Activated CD8-positive, alpha-beta memory T cell treated with anti-CD3 and anti-CD28 coated beads, Interleukin-2, amount 50 U/mL, for 4 hours (primary cell): ENCODE measurements at places on chromosomes 7 and 10.

DNA sequence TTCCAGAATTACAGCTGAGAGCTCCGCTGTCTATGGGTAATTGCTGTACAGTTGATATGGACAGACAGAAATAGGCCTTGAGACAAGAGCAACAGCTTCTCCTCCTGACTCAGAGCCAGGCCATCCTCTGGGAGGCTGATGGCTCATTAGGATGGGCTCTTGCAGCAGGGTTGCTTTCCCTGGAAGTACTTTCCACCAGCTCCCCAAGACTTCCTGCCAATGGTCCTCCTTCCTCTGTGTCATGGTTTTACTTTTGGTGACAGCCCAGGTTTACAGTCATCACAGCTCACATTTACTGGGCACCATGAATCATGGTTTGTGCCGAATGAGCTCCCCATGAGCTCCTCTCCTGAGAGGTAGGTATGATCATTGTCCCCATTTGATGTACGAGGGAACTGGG is 131.8 kb downstream of the HECW1 start:
- DNase-seq = no peak

DNA sequence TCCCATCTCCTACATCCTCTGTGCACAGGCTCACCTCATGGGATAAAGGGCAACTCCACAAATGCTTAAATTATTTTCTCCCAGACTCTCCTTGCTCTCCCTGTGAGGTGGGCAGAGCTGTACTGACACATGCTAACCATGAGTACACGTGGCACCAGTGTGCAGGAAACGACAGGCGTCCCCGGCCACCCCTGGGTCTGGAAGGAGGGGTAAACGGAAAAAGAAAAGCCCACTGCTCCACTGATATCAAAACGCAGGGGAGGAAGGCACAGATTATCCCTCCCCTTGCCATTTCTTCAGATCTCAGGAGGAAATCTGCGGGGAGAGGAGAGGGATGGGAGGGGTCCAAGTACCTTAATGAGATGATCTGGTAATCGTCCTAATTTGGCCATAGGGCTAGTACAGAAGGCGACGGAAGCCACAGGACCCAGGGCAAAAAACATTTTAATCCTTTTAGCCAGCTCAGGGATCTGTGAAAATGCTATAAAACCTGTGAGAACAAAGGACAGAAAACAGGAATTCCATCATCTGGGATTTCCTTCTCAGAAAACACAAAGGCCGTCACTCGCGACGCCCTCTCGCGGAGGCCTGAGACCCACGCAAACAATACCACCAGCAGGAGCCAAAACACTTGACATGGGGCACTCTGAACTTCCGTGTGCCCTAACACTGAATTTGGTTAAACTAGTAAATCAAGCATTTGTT is 17.8 kb upstream of the CH25H start:
- DNase-seq = no peak

- DNase-seq = no peak
Measured at GRCh38 chr10:95545981-95546380, 15.2 kb downstream of the SORBS1 start.

- DNase-seq = no peak
Measured at GRCh38 chr7:66883716-66884115, 37.3 kb upstream of the TMEM248 start.

DNA sequence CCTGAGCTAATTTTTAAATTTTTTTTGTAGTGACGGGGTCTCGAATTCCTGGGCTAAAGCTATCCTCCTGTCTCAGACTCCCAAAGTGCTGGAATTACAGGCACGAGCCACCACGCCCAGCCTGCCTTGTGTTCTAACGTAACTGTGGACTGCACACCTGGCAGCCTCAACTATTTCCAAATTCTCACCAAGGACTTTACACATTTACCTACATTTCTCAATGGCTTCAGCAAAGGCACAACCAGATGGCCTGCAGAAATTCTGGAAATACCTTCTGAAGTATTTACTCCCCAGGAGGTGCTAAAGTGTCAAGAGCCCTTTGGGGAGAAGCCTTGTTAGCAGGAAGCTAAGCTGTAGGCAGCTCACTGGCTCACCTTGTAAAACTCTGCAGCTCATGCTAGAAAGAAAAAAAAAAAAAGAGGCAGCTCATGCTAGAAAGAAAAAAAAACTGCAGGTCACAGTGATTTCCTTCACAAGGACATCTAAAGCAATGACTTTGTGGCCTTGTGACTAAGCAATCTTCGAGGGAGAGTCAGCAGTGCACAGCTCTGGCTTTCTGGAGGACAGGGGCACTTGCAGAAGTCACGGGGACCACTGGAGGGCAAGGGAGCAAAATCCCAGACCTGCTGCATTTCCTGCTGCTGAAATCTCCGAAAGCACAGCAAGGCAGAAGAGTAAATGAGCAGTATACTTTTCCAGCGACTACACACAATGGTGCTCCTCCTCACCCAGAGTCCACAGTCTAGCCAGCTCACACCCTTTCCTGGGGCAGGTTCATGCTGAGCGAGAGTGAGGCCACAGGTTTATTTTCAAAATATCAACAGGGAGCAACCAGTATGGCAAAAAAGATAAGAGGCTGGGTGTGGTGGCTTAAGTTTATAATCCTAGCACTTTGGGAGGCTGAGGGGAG is 40.4 kb downstream of the BAIAP2L1 start:
- DNase-seq = no peak

DNA sequence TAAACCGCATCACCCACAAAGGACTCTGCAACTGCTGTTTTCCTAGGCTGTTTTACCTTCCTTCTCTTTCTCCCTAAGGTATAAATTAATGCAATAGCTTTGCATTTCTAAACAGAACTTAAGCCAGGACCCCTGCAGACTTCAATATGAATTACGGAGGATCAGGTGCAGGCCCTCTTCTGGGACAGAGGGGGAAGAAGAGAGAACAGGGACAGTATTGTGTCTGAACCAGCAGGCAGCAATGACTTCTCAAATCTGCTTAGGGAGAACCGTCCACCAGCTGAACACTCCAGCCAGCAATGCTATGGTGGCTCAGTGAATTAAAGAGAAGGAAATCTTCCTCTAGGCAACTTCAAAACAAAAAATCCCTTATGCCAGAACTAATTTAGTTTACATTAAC is 35.7 kb downstream of the POLR3A start:
- DNase-seq = no peak

GRCh38 chr10:66180581-66181318 is 745.1 kb upstream of the LRRTM3 start:
- DNase-seq = no peak

DNA sequence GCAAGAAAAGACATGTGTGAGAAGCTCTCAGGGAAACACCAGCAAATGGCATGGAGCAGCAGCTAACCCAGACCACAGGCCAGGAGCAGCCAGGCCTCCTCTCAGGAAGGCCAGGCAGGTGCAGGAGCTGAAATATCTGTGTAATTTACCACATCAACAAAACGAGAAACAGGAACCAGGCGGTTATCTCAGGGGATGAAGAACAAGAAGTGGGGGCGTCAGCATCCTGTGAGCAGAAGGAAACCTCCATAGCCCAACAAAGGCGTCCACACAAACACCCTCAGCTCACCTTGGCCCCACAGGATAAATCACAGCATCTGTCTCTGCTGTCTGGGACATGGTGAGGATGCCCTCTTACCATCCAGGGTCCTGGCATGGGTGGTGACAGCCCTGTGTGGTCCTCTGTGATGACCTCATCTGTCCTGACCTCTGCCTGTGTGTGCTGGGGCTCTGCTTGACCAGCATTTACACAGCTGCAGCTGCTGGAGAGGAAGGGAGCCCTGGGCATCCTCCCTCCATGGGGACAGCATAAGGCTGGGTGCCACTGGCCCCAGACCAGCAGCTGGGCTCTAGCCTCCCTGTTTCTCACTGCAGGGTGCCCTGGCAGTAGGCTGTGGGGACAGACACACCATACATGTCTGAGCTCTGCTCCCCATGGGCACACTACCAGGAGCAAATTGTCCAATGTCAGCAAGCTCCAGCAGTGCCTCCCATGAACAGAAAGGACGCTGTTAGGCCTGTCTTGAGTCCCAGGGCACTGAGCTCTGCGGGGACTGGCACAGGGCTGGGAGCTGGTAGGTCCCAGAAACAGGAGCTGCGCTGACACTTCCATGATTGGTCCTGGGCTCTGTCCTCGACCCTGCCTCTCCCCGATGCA is 34.6 kb downstream of the ANXA8 start:
- DNase-seq = no peak

DNA sequence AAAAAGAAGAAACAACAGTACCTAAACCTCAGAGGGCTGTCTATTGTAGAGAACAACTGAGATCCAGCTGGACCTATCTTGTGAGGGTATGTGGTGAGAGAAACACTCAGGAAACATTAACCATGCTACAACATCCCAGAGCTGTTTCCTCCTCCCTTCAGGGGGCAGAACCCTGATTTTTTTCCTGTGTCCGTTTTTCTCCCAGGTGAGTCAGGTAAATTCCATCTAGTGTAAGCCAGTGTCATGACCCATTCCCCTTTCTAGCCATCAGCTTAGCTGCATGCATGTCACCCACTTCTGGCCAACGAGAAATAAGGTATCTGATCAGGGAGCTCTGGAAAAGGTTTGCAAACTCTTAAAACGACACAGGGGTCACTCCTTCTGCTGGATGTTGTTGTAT is 103.8 kb downstream of the DNMBP start:
- DNase-seq = no peak

DNA sequence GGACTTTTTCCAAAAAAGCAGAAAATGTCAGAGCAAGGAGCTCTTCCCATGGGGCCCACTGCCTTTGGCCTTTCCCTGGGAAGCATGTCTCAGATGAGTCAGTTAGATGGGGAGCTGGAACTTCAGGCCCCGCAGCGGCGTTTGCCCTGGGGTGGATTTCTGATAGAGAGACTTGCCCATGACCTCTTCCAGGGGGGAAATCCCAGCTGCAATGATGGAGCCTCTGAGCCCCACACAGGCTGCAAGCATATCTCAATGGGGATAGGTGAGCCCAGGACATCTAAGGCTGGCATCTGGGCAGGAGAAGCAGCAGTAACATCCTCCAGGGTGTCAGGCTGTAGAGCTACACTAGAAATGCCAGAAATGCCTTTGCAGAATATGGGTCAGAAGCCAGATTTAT is 269.2 kb upstream of the TCERG1L start:
- no peak for DNase-seq

DNA sequence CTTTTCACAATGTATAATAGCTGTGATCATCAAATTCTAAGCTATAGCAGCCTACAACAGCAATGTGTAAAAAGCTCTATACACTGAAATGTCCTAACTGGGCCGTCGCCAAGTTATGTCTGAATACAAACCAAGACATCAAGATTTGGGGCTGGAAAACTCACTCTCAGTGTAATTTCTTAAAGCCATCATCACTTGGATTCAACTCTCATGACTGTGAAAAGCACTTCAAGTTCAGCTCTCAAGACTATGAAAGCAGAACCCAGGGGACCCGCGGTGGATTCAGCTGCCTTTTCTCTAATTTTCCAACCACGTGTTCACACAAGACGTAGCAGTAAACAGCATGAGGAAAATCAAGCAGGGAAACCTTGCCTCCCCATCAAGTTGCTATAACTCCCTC is 15.8 kb upstream of the ZNRF2 start:
- no peak for DNase-seq

DNA sequence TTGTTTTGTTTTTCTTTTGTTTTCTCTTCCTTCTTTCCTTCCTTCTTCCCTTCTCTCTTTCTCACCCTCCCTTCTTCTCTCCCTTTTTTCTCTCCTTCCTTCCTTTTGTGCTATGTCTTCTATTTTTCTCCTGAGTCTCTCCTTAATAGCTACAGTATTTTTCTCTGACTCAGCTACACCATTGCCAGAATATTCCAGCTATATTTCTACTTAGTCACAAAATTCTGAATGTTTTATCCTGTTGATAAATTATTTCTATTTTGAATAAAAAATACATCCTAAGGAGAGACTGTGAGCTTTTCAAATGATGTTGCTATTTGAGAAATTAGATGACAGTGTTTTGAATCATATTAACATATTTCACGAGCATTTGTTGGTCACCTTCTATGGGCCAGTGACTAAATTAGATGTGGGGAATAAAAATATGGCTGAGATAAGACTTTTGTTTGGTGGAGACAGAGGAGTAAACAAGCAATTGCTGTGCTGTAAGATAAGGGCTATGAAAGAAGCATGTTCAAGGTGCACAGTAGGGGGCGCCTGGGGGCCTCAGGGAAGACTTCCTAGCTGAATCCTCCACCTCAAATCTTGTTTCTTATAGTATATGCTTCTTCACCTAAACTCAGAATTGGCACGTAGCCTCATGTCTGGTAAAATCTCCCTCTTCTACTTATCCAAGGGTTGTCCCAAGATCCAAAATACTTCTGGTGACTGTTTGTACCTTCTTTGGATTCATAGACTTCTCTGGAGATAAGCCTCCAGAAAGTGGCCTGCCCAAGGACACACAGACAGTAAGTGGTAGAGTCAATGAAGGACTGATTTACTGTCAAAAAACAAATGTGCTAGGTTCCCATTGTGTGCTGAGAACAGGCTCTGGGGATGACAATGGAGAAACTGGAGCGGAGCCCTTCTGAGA is 115.5 kb upstream of the CREB5 start:
- DNase-seq = peak; percentile 49

- DNase-seq = no peak
Measured at GRCh38 chr7:48140001-48140681, 31.1 kb upstream of the ABCA13 start.

- no peak for DNase-seq
Measured at GRCh38 chr7:71710442-71710841, 578.5 kb downstream of the GALNT17 start.

DNA sequence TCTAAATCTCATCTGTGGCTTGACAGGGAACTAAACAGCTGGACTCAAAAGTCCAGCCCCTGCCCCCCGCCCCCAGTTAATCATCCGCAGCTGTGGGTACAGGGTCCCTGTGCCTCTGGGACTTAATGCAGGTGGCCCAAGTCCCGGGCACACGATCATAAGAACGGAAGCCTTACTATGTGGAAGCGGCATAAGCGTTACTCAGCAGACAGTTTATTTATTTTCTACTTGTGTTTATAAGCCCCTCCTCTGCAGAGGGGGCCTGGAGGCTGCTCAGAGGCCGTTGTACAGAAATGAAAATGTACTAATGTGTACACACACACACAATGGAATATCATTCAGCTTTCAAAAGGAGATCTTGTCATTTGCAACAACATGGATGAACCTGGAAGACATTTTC is 158.0 kb upstream of the TNS3 start:
- DNase-seq = no peak

- no peak for DNase-seq
Measured at GRCh38 chr10:114384181-114384580, 20.1 kb downstream of the AFAP1L2 start.

GRCh38 chr7:130887957-130888371 is 154.0 kb upstream of the KLF14 start:
- no peak for DNase-seq

DNA sequence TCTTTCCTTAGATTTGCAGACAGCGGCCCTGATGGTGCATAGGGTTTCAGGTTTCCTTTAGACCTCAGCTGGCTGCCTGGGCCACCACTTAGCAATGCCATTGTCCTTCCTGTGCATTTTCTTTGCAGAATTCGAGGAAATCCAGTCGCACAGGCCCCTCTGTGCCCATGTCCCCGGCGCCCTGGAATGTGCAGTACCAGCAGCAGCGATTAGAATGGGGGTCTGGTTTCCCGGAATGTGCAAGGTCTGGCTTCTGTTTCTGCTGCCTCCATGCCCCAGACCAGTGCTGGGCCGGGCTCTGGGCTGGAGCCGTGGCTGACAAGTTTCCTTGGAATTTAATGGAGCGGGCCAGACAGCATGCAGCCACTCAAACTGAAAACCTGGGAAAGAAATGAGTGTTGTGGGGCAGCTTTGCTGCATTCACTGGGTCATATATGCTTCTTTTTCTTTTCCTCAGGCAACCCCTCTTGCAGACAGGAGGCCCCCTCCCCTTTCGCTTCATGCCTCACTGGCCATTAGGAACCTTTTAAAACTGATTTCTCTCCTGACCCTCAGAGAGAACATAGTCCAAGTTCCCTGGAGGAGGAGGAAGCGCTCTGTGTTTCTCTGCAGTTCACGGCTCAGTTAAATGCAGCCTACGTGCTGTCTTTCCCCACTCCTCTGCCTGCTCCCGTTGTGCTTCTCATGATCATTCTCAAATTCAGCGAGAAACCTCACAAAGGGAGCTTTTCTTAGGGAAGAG is 14.4 kb downstream of the HTRA1 start:
- DNase-seq = no peak
